ENCODE measurements at places on chromosomes 1 and 21.

GRCh38 chr1:248881261-248881660 lies 22.4 kb upstream of the ZNF692 start:
- no peak for DNase-seq

GRCh38 chr1:180188684-180189175 lies 34.1 kb downstream of the QSOX1 start:
- no peak for DNase-seq

DNA sequence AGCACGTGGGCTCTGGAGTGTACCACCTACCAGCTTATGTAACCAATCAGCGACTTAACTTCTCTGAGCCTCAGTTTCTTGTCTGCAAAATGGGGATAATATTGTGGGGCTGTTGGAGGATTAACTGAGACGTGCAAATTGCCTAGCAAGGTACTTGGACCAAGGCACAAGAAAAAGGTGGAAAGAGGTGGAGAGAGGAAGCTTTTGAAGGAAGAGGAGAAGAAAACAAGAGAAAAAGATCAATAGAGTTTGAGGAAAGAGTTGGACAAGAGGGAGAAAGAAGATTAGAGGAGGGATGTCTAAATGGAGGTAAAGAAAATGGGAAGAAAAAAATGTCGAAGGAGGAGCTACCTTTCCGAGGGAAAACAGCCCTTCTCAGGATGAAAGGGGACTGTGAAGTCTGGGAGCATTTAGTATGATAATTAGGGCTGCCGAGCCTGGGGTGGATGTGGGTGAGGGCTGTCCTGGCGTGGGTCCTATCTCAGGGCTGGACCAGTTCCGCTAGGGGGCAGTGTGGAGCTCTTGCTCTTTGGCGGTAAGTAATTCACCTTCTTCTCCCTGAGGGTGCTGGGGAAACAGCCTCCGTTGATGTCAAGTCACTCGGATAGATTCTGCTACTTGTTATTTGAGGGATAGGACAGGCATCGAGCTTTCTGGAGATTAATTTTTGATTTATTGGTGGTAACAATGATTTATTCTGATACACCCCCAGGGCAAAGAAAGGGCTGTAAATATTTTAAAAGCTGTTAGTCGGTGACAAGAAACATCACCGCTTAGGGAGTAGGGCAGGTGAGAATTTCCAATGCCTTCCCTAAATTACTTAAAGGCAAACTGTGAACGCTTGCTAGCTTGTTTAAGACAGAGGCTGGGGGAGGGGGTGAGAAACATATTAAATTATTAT lies 79.0 kb upstream of the NFASC start:
- peak; percentile 58 for DNase-seq

DNA sequence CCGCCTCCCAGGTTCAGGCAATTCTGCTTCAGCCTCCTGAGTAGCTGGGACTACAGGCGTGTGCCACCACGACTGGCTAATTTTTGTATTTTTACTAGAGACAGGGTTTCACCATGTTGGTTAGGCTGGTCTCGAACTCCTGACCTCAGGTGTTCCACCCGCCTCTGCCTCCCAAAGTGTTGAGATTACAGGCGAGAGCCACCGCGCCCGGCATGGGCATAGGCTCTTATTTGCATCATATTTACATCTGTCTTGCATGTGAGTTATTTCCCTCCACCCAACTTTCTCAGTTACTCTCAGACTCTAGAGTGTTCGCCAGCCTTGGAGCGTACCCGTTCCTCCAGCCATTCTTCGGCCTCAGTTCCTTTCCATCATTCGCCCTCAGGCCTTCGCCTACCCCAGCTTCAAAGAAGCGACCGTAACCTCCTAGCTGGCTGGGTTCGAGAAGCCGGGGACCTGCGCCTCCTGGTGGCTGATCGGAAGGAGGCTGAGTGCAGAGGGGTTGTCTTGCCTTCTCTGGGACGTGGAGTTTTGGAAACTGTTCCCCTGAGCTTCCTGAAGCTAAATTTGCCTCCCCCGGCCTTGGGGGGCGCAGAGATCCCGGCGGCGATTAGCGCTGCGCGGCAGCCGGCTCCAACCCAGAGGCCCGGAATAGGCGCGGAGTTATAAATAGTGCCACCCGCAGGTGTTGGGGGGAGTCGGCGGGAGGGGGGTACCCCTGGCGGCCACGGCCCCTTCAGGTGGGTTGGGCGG lies 3.6 kb upstream of the ZBTB7B start:
- peak; percentile 47 for DNase-seq

GRCh38 chr1:156623946-156624813 lies 5.0 kb downstream of the HAPLN2 start:
- no peak for DNase-seq

DNA sequence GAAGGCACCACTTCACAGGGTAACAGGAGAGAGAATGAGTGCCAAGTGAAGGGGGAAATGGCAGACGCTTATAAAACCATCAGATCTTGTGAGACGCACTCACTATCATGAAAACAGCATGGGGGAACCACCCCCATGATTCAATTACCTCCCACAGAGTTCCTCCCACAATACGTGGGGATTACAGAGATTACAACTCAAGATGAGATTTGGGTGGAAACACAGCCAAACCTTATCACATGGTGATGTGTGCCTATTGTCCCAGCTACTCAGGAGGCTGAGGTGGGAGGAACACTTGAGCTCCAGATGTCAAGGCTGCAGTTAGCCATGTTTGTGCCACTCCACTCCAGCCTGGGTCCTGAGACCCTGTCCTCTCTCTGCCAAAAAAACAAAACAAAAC lies 56.0 kb upstream of the DSCAM start:
- DNase-seq, result no peak

GRCh38 chr1:12596007-12596821 lies 21.8 kb downstream of the DHRS3 start:
- no peak for DNase-seq

DNA sequence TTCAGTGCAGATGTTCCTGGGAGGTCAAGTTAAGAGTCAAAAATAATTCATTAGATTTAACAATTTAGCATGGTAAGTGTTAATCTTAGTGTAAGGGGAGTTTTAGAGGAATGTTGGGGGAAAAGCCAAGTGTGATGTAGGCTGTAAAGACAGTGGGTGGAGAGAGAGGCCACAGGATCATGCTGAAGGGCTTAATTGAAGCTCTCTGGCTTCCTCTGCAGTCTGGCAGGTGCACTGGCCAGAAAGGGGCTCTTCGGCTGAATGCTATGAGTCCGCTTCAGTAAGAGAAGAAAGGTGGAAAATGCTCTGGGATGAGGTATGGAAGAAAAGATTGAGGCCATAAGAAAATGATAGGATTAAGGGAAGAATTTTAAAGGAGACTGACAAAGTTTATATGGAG lies 3.0 kb downstream of the BRDT start:
- no peak for DNase-seq

GRCh38 chr1:163443863-163444262 lies 122.1 kb downstream of the NUF2 start:
- no peak for DNase-seq

GRCh38 chr1:119794230-119794875 lies 16.9 kb downstream of the REG4 start:
- DNase-seq, result no peak

GRCh38 chr1:94719926-94720793 lies 100.0 kb upstream of the SLC44A3 start:
- DNase-seq, result no peak

GRCh38 chr21:33539616-33540015 lies 2.3 kb downstream of the GART start:
- DNase-seq, result no peak

All from activated CD8-positive, alpha-beta memory T cell treated with anti-CD3 and anti-CD28 coated beads for 4 hours (primary cell).